ENCODE measurements at places on chromosomes 3 and 15. TPM values are rescaled to one million over a fixed set of nuclear protein-coding genes. Genes with fewer than 3 reads are reported as not detected.

Gene KCNAB1
- total RNA-seq: 0.65 TPM

DNA sequence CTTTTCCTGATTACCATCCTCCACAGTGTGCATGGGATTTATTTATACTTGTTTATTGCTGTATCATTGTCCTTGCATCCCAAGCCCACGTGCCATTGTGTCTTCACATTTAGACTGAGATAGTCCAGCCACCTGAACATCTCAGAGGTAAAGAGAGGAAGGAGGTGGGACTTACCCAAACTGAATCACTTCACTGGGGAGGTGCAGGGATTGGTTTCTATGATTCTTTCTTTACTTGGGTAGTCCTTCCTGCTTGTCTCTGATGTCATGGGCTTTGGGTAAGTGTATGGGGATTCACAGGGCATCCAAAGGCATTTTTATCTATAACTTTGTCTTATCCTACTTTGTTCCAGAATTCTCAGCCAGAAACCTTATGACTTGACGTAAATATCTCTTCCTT lies 141.5 kb upstream of the UMPS start:
- DNase-seq: no peak

DNA sequence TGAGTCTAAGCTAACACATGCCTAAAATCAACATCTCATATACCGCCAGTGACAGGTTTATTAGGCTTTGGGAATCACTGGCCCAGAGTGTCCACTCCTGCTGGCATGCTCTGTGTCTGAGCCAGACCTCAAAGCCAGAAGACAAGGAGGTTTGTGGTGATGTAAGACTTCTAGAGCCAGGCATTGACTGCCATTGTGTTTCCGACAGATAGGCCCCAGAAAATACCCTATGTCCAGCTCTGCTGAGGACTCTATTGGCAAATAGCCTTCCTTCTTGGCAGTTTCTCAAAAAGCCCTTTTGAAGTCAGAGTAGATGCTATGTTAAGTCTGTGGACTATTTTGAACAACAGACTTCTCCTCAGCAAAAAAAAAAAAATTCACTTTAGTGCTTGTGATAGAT lies 181.9 kb upstream of the UBE2E1 start:
- no peak for DNase-seq

DNA sequence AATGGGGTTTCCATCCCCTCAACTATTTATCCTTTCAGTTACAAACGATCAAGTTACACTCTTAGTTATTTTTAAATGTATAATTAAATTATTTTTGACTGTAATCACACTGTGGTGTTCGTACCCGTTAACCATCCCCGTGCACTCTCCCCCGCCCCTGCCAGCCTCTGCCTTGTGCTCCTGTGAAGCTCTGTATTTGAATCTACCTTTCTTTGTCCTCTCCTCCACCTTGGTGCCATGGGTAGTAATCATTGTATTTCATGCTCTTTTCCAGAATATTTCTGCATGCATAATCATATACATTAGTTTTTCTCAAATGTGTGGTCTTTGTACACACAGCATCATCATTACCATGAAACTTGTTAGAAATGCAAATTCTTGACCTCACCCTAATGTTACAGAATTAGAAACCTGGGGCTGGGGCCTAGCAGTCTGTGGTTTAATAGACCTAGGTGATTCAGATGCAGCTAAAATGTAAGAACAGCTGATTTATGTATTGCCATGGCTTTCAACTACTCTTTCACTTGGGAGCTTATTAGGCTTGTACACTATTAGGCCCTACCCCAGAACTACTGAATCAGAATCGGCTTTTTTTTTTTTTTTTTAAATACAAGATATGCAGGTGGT lies 91.5 kb downstream of the STT3B start:
- no peak for DNase-seq

GRCh38 chr15:99450896-99451358 lies 114.9 kb upstream of the MEF2A start:
- peak; percentile 54 for DNase-seq

Gene PRR20G
- total RNA-seq: not detected

DNA sequence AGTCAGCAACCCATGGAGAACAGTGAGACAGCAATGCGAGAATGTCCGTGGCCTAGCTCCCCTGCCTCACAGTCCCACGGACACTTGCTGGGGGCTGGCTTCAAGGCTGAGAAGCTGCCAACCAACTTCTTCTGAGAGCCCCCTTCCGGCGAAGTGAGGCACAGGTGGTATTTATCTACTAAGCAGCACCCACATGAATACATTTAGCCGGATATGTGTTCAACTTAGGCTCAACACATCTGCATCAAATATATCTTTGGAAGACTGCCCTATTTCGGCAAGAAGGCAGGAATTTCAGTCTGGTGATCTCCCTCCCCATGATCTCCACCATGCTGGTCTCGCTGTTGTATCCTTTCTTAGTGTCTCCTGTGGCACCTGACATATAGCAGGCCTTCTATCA lies 340.9 kb upstream of the NR2E3 start:
- DNase-seq: no peak

- peak; percentile 20 for DNase-seq
These were observed 1.3 kb downstream of the AMIGO3 start for GRCh38 chr3:49717959-49718857.

Gene ST8SIA2
- 0.20 TPM for total RNA-seq

Gene PATL2
- total RNA-seq: not detected

DNA sequence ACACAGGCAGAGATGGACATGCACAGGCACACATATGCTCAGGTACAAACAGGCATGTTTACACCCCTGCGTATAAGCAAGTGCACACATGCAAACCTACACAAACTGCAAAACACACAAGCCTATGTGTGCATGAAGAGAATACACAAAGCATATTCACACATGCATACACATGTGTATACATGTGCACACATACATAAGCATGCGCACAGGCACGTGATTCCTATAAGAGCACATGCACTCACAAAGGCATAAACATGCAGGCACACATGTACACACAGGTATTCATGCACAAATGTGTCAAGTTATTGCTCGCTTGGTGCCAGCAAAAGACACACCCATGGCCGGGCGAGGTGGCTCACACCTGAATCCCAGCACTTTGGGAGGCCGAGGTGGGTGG lies 1.4 kb upstream of the GNAT1 start:
- DNase-seq: no peak

GRCh38 chr15:99283717-99284116 lies 32.4 kb downstream of the LRRC28 start:
- no peak for DNase-seq

Gene KBTBD8
- 1.5 TPM for total RNA-seq

DNA sequence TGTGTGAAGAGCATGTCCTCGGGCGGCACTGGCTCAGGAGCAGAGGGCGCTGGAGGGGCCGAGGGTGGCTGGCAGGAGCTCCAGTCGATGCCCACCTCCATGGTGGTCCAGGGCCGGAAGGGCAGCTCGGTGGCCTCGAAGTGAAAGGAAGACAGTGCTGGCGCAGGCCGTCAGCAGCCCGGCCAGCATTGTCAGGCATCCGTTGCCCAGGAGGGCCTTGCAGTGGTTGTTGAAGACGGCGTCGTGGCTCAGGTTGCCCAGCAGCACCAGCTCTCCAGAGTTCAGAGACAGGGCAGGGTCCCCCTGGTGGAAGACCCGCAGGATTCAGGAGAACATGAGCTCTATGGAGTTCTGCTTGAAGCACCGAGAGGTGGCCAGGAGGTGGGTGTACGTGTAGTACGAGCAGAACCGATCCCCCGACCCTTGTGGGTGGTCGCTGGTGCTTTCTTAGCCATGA lies 16.5 kb upstream of the SIAH2 start:
- DNase-seq: no peak

Gene FEZF2
- total RNA-seq: not detected

Gene CPLX3
- total RNA-seq: not detected

Gene CYP1A2
- not detected for total RNA-seq

DNA sequence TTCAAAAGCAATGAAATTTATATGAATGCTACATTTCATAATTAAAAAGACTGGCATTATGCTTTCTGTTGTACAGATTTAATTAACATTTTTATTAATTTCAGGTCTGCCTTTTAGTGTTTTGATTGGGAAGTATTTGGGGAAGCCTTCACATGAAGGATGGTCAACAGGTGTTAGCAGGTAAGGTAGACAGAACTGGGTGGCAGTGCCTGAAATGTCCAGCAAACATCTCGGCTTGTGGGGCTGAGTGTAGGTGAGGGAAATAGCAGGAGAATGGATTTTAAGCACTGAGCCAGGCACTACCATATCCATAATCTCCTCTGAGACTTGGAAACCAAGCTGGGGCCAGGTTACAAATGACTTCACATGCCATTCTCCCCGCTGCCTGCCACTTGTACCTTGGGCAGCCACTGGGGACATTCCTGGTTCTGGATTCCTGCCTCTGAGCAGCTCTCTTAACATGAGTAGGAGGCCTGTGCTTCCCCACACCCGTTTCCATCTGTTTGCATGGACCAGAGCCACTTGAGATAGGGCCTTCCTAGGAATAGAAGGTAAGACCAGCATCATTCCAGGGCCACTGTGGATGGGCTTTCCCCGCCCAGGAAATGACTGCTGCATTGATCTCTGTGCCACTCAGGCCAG lies 125.9 kb upstream of the HES1 start:
- no peak for DNase-seq

- no peak for DNase-seq
These were observed 43.9 kb upstream of the RYK start for GRCh38 chr3:134294302-134295280.

GRCh38 chr3:29453284-29454001 lies 172.6 kb downstream of the RBMS3 start:
- DNase-seq: peak; percentile 19

DNA sequence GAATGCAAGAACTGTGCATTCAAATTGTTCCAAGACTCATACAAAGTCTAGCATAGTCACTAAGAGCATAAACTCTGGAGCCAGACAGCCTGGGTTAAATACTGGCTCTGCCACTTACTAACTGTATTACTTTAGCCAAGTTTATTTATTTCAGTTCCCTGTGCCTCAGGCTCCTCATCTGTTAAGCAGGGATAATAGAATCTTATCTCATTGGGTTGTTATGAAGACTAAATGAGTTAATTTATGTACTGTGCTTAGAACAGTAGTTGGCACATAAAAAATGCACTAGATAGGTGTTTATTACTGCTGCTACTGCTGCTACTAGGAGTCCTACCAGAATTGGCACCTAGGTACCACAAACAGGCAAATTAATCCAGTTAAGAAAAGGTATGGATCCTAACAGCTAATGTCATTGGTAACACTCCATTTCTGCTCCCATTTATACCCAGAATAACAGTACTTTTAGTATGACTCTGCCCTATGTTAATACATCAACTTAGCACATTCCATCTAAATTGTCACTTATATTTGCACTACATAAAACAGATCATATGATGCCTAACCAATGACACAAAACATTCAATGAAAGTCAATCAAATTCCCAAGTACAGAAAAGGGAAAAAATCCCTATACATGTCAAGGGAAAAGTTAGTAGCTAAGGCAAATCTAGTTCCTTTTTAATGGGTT lies 45.7 kb downstream of the GSK3B start:
- DNase-seq: no peak

DNA sequence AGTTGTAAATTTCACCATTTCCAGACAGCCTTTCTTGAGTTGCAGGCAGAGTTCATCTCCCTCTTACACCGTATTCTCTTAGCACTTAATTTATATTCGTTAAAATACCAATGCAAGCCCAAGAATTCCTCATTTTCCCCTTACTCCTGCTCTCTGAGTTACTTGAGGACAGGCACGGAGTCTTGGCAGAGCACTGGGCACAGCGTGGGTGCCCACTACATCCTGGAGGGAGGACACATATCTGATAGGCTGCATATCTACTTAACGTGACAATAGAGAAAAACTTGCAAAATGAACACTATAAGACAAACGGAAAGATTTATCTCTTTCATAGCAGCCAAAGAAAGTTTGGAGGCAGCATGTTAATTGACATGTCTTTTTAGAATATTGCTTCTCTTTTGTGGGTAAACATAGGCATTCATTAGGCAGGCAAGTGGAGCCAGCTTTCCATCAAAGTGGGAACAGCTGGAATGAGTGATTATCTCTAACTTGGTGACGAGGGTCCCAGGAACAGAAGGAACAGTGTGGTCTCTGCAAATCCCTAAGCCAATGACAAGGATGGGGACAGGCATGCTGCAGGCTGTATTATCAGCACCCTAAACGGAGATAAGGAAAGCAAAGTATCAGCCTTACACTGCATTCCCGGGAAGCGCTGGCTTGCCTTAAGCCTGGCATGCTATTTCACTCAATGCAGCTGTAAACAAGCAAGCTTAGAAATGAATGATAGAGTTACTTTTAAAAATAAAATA lies 116.5 kb downstream of the RTP4 start:
- no peak for DNase-seq

Gene CCDC71
- total RNA-seq: 10.7 TPM

Gene LTF
- total RNA-seq: 0.22 TPM

- DNase-seq: no peak
These were observed 31.6 kb upstream of the OR5K4 start for GRCh38 chr3:98322101-98322500.

DNA sequence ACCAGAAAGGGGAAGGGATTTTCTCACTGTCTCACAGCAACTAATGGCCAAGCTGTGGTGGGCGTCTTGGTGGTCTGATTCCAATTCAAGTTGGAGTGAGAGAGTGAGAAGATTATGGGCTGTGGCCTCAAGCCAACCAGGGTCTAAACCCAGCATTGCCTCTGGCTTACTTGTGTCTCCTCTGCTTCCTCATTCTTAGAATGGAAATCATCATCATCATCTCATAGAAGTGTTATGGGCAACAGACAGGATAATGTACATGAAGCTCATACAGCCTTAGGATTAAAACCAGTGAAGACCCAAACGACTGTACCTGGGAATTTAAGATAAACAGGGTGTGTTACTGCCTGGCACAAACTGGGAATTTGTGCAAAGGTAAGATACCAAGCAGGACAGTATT lies 29.1 kb upstream of the IREB2 start:
- DNase-seq: no peak

GRCh38 chr3:162704799-162705385 lies 1208.3 kb downstream of the OTOL1 start:
- no peak for DNase-seq

Gene NR2E3
- 0.20 TPM for total RNA-seq

DNA sequence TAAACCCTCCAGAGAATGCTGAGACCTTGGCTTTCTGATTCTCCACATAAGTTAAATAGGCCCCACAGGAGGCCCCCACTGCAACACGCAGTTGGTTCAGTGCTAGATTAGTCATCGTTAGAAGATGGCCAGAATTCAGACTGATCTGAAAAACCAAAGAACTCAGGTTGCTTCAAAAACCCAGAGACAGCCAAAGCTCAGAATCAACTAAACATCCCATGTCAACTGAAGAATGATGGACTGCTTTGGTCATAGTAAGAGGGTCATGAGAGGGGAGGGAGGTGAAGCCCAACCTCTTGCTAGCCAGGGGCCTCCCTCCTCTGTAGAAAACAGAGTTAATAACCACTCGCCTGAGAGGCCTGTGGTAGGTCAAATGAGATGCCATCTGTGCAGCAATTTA lies 93.1 kb downstream of the AKAP13 start:
- DNase-seq: no peak

DNA sequence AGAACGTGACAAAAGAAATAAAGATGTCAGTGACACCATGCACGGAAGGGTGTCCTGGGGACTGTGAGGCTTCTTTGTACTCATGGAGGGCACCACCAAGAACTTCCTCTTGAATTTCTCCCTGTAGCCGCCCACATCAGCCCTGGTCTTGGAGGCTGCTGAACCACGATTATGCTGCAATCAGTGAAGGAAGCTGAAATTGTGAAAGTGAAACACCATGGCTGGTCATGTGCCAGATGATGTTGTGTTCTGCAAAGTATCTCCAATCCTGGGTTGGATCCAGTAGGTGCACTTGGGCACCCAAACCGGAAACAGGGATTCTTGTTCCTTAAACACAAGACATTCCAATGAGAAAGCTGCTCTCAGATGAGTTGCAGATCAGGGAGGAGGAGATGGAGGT lies 104.4 kb upstream of the GOLGA6L6 start:
- no peak for DNase-seq

Measured in lung microvascular endothelial cell (primary cell).